GM06990 (cell line): ENCODE measurements at places on chromosomes 1 and 21.
A peak's percentile ranks its signal among the peaks of the same experiment; 100 is the strongest.

DNA sequence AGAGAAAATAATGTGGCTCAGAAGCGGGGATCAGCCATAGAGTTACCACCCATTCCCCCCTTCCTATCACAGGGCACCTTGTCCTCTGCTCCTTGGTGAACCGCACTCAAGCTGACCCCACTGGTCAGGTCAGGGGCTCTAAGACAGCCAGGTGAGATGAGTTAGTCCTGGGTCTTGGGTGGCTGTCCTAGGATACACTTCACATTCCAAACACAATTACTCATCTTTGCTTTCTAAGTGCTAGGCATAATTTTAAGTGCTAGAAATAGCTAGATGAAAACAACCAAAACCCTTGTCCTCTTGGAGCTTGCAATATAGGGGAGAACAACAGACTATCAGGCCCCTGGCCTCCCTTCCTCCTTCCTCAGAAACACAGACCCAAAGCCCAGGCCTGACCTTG is 7.8 kb upstream of the MUTYH start:
- no peak for DNase-seq

GRCh38 chr1:71823708-71824305 is 458.5 kb downstream of the NEGR1 start:
- DNase-seq, result no peak

DNA sequence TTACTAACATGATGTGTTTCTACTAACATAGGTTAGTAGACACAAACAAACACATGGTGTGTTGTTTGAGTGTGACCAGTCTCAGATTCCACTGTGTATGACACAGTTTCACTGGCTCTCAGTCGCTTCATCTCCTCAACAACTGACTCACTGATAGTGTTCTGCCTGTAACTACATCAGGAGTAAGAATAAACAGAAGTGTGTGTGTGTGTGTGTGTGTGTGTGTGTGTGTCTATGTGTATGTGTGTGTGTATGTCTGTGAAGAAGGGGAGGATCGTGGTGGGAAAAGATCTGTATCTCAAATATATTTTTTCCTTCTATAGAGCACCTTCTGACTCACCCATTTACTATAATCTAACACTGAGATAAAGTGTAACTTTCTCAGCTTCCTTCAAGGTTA is 391.0 kb downstream of the PTPRC start:
- no peak for DNase-seq

- no peak for DNase-seq
These were observed 50.7 kb downstream of the ELF3 start for GRCh38 chr1:202061055-202061454.

DNA sequence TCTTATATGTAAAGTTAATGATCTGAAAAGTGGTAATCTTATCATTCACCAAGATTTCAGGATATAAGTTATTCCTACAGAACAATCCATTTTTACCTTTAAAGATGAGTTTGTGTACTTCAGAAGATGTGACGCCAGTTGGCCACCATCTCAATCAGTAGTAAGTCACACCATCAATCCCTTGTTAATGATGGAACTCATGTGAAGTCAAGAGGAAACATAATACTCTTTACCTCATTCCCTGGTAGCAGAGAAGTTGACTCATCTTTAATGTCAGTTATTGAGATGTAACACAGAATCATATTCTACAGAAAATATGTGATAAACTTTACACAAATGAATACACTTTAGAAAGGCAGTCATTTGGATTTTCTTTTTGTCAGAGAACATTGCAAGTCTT is 38.2 kb downstream of the MRPL39 start:
- no peak for DNase-seq

DNA sequence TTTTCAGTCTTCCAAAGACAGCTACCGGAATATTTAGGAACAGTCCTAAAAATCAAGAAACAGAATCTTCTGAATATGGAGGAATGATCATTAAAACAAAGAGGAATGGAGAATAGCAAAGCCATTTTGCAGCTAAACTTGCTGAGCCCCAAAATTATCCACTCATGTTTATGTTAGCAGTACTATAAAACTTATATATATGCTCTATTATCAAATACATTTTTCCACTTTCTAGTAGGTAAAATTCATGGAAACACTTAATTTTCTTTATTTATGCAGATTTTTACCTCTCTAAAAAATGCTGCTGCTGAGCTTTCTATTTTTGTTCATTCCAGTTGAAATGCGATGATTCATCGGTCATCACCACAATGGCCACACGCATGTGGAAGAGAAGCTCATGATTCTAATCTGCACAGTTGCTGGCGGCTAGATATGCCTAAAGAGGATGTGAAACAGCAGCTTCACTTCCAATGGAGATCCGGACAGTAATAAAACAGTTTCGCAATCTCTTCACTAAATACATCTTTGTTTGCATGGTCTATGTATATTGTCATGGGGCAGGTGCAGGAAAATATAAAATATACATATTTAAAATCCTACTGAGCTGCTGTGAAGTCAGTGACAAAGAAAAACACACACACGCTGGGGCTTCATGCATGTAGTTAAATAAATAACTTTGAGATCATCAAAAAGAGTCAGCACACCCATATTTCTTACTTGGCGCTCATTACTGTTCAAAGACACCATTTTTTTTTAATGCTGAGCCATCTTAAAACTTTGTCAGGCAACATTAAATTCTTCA is 292.2 kb downstream of the SMYD3 start:
- DNase-seq, result no peak

GRCh38 chr21:31447505-31447904 is 103.4 kb upstream of the TIAM1 start:
- DNase-seq, result no peak

DNA sequence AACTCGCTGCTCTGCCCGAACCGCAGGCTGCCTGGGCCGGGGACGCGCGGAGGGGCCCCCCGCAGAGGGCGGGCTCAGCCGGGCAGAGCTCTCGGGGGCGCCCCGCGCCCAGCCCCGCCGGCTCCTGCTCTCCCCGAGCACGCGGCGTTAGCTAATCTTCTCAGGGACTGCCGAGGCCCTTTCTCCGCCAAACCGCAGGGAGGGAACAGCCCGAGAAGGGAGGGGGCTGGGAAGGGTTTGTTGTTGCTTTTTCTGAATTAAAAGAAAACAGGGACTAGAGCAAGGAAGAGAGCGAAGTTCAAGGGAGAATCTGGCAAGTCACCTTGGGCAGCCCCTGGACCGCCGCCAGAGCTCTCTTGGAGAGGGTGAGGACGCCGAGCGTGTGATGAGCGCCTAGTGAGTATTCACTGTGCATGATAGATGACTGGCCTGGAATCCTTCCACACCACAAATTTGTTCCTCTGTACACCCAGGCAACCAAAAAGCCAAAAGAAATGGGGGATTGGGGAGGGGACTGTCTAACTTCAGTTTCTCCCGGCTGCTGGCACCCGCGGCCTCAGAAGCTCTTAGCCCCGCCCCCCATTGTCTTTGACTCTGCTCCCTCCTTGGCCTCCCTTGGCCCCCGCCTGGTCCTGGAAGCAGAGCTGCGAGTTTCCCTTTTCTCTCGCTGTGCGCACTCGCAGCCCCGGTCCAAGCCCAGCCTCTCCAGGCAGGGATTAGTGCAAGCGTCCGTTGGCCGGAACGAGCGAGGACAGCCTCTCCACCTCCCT is 19.7 kb upstream of the LMX1A start:
- no peak for DNase-seq

- no peak for DNase-seq
These were observed 90.9 kb upstream of the SLC44A3 start for GRCh38 chr1:94729267-94729666.

DNA sequence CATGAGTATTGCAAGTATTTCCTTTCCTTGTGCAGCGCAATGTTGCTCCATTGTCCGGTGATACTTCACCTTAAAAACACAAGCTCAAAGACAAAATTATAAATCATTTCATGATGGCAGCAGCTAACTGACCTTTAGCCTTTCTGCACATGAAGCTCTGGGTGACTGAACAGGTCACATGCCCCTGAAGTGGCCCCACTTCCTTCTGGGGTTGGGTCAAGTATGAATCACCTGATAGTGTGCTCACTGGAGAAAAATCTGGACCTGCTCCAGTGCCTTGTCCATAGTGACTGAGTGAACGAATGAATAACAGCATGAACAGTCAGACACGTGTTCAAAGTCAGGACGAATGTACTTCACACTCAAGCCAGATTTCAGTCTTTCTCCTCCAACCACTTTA is 658.9 kb downstream of the NPHP4 start:
- no peak for DNase-seq

DNA sequence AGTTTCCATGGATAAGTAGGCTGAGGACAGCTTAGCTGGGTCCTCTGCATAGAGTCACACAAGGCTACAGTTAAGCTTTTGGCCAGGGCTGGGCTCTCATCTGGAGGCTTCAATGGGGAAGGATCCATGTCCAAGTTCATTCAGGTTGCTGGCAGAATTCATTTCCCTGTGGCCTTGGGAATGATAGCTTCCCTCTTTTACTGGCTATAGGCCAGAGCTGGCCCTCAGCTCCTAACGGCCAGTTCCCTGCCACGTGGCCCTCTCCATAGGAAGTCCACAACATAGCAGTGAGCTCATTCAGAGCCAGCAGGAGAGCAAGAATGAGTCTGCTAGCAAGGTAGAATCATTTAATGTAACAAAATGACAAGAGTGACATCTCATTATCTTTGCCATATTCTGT is 15.1 kb upstream of the PODN start:
- DNase-seq, result no peak

- no peak for DNase-seq
These were observed 81.0 kb upstream of the CD55 start for GRCh38 chr1:207240325-207241101.

- no peak for DNase-seq
These were observed 34.7 kb upstream of the ERO1B start for GRCh38 chr1:236316437-236316836.

DNA sequence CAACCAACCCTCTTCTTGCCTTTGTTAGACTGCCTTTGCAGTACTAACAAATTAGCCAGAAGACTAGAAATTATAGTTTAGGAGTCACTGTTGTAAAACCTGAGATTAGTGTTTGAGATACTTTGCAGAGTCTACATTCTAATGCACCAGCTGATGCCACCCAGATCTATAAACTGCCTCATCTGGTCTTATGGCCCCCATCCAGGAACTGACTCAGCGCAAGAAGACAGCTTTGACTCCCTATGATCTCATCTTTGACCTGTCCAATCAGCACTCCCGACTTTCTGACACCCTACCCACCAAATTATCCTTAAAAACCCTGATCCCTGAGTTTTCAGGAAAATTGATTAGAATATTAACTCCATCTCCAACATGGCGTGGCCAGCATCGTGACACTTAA is 334.6 kb downstream of the RGS7 start:
- DNase-seq, result no peak

DNA sequence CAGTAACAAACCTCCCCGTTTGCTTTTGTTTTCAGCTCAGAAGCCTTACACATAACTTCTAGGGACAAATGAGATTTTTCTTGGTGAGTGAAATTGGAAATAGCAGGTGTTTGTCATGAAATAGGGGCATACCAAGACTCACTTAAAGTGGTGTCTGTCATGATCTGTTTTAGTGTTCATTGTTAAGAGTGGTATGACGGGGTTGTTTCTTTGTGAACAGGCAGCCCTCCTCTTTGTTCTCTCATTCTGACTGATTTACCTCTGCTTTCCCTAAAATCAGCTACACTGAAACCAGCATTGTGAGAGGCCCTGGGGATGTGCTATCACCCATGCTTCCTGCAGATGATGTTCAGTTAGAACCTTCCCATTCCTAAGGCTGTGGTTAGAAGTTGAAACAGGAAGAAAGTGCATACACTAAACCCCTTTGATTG is 2.5 kb upstream of the ERO1B start:
- DNase-seq, result peak; percentile 81

DNA sequence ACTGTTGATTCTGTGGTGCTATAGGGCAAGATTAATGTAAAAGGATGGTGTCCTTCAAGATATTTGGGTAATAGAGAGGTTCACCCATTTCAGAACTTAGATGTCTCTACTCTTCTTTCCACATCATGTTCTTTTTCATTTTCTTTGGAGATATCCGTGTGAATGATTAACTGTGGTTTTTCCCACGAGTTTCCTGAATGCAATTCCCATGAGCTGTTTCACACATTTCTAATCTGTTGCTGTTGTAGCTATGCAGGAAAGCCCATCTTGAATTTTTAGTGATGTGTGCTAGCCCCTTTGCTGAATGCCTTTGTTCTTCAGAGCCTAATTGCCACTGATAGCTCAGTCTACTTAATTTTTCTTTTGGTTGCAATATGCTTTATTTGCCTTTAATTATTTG is 27.6 kb downstream of the SNX27 start:
- DNase-seq, result no peak

GRCh38 chr1:107680579-107680985 is 284.4 kb downstream of the VAV3 start:
- no peak for DNase-seq

DNA sequence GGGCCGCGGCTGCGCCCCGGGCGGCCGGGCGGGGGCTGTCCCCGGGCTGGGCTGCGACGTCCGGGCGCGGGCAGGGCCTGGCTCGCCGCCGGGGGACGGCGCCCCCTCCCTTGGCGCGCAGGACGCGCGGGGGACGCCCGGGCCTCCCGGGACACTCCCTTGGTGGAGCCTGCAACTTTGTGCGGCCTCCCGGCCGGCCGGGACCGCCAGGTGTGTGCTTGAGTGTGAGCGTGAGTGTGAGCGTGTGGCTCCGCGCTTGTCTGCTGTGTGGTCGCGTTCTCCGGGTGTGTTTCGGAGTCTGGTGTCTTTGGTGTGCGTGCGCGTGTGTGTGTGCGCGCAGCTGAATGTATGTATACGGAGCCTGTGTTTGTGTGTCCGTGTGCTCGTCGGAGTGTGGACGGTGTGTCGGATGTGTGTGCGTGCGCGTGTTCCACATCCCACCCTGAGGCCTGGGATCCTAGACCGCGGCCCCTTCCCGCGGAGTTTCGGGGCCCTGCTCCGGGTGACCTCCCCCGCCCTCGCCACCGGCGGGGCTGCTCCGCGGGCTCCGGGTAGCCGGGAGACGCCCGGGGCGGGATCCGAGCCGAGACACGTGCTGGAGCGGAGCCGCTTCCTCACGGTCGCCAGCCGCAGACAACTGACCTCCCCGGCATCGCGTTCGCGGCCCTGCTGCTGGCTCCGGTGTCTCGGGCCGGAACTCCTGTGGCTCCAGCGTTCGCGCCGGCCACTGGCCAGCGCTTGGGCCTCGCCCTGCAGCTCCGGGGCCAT is 1.7 kb downstream of the PTPRU start:
- peak; percentile 28 for DNase-seq

DNA sequence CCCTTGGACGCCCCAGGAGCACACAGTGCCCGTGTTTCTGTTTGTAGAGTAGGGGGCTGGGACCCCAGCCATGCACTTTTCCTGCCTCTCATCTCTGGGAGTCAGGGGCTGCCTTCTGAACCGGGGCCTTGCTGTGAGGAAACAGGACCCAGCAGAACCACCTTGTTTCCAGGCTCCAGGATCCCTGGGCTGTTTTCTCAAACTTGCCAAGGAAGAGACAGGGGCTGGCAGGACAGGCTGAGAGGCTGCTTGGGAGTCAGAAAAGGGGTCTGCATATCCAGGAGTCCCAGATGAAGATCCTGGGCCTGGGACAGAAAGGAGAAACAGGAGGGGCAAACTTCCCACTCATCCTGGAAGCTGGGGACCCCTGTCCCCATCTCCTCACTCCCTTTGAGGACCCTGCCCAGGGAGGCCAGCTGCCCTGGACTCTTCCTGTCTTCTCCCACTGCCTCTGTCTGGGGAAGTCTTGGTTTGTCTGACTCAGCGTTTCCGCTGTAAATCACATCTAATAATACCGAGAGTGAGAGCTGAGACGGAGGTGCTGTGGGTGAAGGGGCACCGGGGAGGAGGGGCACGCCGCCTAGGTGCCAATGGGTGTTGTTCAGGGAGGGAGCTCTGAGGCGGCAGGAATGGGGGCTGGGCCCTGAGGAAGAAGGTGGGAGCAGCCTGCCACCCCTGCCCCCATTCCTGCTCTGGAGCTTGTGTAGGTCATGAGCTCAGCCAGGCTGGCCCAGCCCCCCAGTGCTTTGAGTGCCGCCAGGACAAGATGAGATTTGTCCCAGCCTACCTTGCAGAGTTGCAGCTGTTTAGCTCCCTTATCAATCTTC is 16.7 kb downstream of the POU3F1 start:
- peak; percentile 82 for DNase-seq
